ENCODE measurements at places on chromosomes 3 and 15.

DNA sequence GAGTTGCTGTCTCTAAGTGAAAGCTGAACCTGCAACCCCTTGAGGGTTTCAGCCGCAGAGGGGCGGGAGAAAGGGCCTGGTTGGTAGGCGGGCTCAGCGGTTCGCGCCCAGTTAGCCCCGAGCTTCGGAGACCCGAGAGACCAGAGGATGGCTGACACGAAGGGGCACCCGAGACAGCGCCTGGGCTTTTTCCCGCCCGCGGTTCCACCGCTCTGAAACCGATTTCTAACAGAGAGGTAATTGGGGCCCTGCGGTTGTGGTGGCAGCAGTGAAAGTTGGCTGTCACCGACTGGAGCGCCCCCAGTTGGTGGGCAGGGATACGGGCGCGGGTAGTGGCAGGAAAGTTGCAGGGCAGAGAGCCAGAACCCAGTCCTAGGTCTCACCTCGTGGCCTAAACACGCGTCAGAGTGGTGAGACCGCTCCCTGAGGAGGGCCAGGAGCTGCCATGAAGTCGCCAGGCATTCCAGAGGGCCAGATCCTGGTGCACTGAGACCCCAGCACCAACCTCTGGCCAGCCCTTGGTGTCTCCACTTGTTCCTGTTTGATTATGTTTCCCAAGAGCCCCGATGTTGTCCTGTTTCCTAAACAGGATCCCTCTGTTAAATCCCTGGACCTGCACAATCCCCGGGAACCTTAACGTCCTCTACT lies 625 bp upstream of the ELL3 start:
- DNase-seq: peak; percentile 80

GRCh38 chr3:155035553-155035952 lies 44.6 kb upstream of the MME start:
- no peak for DNase-seq

- DNase-seq: no peak
Observed at GRCh38 chr15:92705764-92706163, 50.2 kb upstream of the FAM174B start.

DNA sequence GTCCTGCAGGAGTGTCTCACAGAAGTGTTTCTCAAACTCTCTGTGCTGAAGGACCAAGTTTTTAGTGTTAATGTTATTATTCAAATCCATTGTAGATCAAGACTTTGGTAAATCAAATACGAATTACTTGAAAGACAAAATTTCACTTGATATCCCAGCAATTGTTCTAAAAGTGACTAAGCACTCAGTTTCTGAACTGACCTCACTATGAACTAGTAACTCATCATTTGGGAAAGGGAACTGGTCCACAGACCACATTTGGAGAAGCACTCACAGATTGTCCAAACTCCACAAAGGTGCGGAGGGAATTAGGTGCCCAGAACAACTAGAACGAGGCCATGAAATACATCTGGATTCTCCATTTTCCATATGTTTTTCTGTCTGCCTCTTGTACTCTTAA lies 25.6 kb downstream of the FAM43A start:
- no peak for DNase-seq

GRCh38 chr3:106699122-106699521 lies 678.1 kb upstream of the CCDC54 start:
- DNase-seq: peak; percentile 64

- no peak for DNase-seq
Observed at GRCh38 chr3:124846189-124846588, 41.0 kb downstream of the ITGB5 start.

GRCh38 chr3:59450946-59451763 lies 401.3 kb upstream of the CFAP20DC start:
- DNase-seq: no peak

GRCh38 chr3:30704931-30705890 lies 98.8 kb downstream of the TGFBR2 start:
- no peak for DNase-seq

Data from NCI-H774 (cell line).